Suprapubic skin (tissue), 4 donors: ENCODE measurements at places on chromosomes 7 and 10. TPM values are rescaled to one million over a fixed set of nuclear protein-coding genes. Genes with fewer than 3 reads are reported as not detected.

DNA sequence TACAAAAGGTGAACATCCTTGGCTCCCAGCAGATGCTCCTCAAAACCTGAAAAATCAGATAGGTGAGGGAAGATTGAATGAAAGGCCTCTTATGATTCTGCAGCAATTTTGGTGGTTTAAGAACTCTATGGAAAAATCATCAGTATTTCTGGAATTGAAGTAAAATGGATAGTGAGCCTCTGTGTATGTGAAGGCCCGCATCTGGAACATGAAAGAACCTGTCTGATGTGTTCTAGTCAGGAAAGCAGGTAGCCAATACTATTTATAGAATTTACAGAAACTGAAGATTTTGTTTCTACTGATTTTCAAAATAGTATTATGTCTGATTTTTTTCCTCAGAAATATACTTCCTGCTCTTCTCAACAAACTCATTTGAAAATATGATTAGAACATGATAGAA, 37.3 kb downstream of the EGFR start:
- no peaks in the 10 kb centered on the region for H3K27me3 ChIP-seq
- no peaks in the 10 kb centered on the region for H3K36me3 ChIP-seq
- H3K27ac ChIP-seq, result peak overlapping the region; percentile 94
- H3K4me1 ChIP-seq, result peaks cover 82% of the 10 kb centered on the region
- DNase-seq, result no peak

DNA sequence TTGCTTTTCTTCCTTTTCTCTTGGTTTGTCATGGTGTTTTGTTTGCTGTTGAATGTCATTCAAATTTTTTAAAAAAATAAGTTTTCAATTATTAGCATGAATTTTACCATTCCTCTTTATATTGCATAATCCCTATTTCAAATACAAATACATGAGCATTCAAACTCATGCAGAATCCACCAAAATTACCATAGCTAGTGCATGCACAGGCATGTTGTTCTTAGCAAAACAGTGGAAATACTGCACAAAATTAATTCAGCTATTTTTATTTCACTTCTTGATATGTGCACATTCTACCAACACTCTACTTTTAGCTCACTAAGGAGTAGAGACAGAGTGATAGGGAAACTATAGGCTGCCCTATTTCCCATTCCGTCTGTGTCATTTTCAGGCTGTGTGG, 670.1 kb upstream of the LRRN3 start:
- H3K27me3 ChIP-seq, result no peaks in the 10 kb centered on the region
- no peak for DNase-seq
- H3K36me3 ChIP-seq, result no peaks in the 10 kb centered on the region
- H3K27ac ChIP-seq, result no peak overlapping the region
- no peak overlapping the region for H3K4me3 ChIP-seq
- H3K4me1 ChIP-seq, result no peaks in the 10 kb centered on the region

GRCh38 chr10:122126763-122127659, 138.0 kb downstream of the TACC2 start:
- H3K4me1 ChIP-seq, result peaks cover 35% of the 10 kb centered on the region
- no peaks in the 10 kb centered on the region for H3K36me3 ChIP-seq
- H3K4me3 ChIP-seq, result no peak overlapping the region
- H3K27ac ChIP-seq, result peak overlapping the region; percentile 73

GRCh38 chr7:132548489-132549078, 27.7 kb downstream of the PLXNA4 start:
- no peak overlapping the region for H3K27ac ChIP-seq
- no peaks in the 10 kb centered on the region for H3K27me3 ChIP-seq
- no peaks in the 10 kb centered on the region for H3K36me3 ChIP-seq
- H3K4me1 ChIP-seq, result no peaks in the 10 kb centered on the region

The LIPK gene
- 23.4 TPM for total RNA-seq

The VIPR2 gene
- 0.64 TPM for total RNA-seq

The SPDYE6 gene
- total RNA-seq, result not detected
